Amniotic stem cell (primary cell): ENCODE measurements at places on chromosomes 16 and 17.

DNA sequence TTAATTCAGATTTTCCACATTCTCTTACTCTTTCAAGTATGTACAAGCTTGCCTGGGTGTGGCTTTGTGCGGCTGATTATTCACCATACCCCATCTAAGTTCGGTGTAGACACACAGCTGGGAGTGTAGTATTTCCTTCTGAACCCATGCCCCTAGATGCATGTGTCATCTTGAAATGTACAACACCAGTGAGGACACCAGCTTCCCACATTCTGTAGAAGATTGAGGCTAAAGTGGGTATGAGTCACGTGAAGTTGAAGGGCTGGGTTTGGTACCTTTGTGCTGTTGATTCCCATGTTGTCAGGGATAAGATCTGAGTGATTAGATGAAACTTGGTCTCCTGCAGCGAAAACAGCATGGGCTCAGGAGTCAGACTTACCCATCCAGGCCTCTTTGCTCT is 14.6 kb upstream of the DHX8 start:
- peak; percentile 67 for DNase-seq

DNA sequence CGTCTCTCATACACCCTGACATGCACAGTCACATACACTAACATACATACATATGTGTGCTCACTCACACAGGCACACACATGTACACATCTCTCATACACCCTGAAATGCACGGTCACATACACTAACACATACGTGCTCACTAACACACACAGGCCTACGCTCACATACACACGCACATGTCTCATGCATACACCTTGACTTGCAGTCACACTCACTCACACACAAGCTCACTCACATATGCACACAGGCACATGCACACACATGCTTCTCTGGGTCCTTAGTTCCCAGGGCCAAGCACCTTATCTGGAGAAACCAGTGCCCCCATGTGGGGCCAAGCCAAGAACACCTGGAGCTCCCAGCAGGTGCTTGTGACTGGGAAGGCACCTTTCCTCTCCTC is 240.3 kb downstream of the RBFOX3 start:
- no peak for DNase-seq

GRCh38 chr16:48497932-48498768 is 111.8 kb downstream of the N4BP1 start:
- no peak for DNase-seq

DNA sequence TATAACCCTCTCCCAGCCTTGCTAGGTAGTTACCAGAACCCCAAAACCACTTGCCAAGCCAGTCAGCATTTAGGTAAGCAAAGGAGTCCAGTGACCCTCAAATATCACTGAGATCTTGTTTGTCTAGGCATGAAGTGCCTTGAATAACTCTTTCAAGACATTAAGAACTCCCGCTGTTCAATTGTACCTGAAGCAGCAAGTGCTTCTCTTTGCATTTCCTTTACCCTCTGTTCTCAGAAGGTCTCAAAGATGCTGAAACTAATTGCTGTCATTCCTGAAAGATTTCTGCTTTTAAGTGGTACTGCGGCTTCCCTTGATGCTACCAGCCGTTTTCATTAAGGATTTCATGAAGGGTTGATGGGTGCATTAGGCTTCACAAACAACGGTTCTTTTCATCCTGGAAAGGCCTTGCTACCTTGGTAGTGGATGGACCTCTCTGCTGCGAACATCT is 142.7 kb downstream of the PITPNC1 start:
- DNase-seq: no peak

DNA sequence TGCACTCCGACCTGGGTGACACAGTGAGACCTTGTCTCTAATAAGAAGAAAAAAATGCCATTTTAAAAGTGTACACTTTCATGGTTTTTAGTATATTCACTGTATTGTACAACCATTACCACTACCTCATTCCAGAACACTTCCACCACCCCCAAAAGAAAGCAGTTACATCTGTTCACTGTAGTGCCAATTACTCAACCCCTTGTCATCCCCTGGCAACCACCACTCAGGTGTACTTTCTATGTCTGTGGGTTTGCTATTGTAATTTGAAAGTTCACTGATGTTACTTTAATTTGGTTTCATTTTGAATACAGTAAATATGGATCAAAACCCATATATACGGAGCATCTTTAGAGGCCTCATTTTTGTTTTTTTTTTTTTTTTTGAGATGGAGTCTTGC is 6.1 kb downstream of the ZG16 start:
- no peak for DNase-seq

DNA sequence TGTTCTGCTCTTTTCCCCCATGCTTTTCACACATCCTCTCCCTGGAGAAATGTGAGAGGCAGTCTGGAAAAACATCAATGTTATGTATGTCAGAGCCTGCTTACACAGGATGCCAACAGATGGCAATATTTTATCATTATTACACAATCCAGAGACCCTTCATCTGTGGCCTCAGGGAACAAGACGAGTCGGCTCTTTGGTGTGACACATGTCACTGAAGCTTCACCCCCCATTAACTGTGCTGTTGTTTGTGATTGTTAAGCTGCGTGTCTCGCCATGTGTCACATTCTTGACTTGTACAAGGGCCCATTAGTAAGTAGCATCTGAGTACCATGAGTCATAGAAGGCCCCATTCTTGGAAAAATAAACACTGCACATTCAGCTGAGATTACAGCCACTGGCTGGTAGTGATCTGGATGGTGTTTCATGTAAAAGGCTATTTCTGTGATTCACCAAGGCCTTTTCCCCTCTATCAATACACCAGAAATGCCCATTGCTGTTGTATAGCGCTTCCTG is 682.1 kb upstream of the SOX9 start:
- peak; percentile 86 for DNase-seq

DNA sequence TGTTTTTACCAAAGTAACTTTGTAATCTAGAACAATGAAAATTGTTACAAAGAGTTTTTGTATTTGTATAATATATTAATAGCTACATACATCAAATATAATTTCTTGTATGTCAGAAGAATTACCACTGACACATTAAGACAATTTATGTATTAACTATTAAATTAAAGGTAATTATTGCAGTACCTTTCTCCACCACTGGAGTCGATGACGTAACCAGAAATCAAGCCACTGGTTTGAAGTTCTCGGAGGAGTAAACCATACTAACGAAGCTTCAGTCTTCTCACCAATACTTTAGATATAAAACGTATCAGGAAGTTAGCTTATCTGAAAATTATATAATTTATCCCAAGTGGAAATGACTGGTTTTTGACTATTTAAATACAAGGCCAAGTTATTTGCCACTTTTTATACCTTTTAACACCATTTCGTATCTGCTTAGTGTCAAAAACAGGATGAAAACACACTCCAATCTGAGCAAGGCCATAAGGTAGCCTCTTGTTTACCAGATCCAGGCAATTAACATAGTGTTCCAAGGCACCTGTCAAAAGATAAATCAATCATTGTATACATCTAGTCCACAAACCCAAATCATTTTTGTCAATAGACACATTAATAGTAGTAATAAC is 4.3 kb downstream of the POLG2 start:
- no peak for DNase-seq

- DNase-seq: no peak
Measured at GRCh38 chr17:72510351-72511016, 389.7 kb downstream of the SOX9 start.

GRCh38 chr16:29314292-29314934 is 92.1 kb downstream of the NPIPB11 start:
- DNase-seq: no peak

GRCh38 chr16:54285414-54286089 is 1.0 kb downstream of the IRX3 start:
- no peak for DNase-seq

GRCh38 chr17:11209906-11210305 is 31.1 kb upstream of the SHISA6 start:
- no peak for DNase-seq

DNA sequence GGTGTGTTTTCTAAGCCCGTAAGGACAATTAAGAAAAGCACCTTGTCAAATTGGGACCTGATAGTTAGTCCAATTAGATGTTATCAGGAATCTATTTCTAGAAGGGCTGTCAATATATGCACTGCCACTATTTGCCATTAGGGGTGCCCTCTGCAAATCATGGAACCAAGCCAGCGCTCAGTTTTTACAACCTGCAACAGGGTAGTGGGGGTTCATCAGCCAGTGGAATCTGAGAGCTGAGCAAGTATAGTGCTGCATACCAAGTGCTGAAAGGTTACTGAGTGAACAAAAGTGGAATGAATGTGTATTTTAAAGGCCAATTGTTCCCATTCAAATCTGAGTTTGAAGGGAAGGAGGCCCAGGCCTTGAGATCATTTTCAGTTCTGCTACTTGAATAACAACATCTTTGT is 10.4 kb downstream of the PRR11 start:
- DNase-seq: no peak

DNA sequence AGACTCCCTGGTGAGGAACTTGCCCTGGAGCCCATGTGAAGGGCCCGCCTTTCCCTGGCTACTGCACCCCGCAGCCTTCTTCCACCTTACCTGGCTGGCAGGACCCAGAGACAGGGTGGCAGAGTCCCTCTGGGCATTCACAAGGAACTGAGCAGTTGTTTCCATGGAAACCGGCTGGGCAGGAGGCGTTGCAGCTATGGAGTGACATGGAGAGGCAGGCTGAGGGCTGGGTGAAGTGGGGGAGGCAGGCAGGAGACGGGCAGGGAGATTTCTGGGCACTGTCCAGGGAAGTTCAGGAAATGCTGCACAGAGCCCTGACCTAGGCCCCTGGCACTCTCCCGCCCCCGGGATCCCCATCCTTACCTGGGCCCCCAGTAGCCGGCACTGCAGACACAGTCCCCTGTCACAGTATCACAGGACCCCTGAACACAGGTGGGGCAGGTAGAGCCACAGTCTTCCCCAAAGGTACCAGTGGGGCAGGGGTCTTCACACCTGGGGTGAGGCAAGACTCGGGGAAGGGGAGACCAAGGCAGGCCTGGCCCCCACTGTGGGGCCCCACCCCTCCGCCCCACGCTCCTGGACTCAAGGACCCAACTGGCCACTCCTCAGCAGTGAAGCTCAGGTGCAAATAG is 5.9 kb downstream of the SCARF1 start:
- DNase-seq: no peak

- no peak for DNase-seq
Measured at GRCh38 chr16:87762620-87763019, 3.2 kb downstream of the KLHDC4 start.

DNA sequence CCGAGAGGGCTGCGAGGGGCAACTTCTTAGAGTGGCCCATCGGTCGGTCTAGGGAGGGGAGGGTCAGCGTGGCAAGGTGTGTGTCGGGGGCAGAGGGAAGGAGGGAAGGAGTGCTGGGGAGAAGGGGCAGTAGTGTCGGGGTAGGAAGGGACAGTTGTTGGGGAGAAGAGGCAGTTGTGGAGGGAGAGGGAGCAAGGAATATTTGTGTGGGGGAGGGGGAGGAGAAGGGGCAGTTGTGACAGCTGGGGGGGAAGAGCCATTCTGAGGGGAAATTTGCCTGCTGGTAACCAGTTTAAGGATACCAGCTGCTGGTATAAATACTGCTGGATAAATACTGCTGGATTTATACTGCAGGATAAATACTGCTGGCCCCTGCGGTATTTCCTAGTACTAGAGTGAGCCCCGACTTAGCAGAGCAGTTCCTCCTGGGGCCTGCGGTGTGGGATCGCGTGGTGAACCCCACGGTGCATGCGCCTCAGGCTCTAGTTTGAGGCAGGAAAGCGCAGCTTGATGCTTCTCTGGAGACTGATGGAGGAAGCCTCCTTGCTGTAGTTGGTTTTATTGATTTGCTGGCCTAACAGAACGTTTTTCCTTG is 309 bp downstream of the DNAH2 start:
- DNase-seq: no peak

GRCh38 chr17:65228287-65228686 is 91.1 kb downstream of the RGS9 start:
- DNase-seq: no peak

GRCh38 chr17:72145962-72146361 is 25.1 kb downstream of the SOX9 start:
- DNase-seq: no peak

DNA sequence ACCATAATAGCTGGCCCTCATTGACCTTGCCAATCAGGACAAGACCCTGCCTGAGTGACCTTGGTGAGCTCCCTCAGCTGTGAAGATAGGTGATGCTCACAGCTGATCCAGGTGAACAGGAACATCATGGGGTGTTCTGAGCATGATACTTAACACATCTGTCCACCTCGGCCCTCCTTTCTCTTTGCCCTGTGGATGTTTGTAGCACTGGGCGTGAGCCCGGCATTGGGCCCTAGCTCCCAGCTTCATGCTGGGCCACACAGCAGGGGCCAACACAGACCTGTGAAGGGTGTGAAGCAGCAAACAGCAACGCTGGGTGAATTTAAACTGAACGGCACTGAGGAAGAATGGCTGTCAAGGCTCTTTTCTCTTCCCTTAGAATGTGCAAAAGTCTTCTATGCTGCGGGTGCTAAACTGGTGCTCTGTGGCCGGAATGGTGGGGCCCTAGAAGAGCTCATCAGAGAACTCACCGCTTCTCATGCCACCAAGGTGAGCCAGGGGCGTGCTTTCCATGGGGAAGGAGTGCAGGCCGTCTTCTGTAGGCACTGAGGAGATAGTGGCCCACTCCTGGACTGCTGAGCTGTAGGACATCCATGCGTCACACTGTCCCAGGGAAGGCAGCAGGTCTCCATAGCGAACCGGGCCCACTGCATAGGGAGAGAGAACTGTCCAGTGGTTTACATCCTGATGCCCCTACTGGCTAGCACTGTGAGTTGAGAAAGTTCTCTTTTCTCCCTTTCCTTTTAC is 35.9 kb downstream of the TMEM11 start:
- no peak for DNase-seq

GRCh38 chr16:57386381-57386951 is 14.2 kb downstream of the CX3CL1 start:
- DNase-seq: no peak

- no peak for DNase-seq
Measured at GRCh38 chr16:88532434-88533241, 37.6 kb upstream of the ZC3H18 start.

GRCh38 chr16:72286936-72287620 is 115.1 kb upstream of the PMFBP1 start:
- no peak for DNase-seq

DNA sequence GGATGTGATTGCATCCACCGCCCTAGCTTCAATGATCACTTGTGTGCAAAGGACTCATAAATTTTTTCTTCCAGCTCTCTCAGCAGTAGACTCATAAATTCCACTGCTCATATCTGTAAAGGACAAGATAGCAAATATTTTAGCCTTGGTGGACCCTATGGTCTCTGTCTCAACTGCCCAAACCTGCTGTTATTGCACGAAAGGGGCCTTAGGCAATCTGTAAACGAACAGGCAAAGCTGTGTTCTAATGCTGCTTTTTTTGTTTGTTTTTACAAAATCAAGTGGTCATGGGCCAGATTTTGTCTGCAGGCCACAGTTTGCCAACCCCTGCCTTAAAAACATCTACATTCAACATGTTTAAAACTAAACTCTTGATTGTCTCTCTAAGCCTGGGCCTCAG is 34.1 kb downstream of the FAM20A start:
- DNase-seq: no peak

- DNase-seq: no peak
Measured at GRCh38 chr16:51276336-51276735, 125.3 kb upstream of the SALL1 start.
